ENCODE measurements at places on chromosomes 12 and 14.

- no peak for DNase-seq
Observed at GRCh38 chr12:114006482-114007425, 40.6 kb upstream of the RBM19 start.

DNA sequence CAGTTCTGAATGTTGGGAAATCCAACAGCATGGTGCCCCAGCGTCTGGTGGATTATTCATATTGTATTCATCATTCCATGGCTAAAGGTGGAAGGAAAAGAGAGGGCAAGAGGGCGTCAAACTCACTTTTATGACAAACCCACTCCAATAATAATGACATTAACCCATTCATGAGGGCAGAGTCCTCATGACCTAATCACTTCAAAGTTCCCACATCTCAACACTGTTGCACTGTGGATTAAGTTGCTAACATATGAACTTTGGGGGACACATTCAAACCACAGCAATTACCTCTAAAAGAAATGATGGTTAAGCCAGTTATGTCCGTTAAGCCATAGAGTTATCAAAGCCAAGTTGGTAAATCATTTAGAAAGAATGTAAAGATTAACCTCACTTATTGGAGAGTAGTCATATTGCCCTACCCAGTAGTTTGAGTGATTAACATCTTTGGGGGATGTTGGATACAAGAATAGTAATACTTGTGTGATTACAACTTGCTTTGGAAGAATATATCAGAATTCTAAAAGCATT lies 212.4 kb upstream of the FLRT2 start:
- DNase-seq: no peak

- no peak for DNase-seq
Observed at GRCh38 chr14:100474196-100474595, 113.0 kb downstream of the BEGAIN start.

DNA sequence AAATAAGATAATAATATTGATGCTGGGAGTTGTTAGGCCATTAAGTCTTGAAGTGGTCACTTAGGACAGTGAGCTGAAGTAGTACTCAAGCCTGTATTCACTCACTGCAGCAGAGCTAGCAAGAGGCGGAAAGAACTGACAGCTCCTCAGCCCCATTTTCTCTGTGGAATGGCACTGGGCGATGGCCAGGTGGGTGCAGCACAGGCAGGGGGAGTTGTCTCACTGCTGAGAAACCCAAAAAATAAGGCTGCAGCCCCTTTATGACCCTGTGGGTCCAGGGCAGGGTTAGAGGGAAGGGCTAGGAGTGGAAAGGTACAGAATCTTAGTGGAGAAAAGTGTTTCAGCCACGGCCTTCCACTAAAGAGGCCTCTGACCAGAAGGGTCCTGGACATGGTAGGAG lies 35.5 kb downstream of the PDZRN4 start:
- DNase-seq: no peak

- no peak for DNase-seq
Observed at GRCh38 chr14:62420847-62421246, 624.4 kb downstream of the KCNH5 start.

DNA sequence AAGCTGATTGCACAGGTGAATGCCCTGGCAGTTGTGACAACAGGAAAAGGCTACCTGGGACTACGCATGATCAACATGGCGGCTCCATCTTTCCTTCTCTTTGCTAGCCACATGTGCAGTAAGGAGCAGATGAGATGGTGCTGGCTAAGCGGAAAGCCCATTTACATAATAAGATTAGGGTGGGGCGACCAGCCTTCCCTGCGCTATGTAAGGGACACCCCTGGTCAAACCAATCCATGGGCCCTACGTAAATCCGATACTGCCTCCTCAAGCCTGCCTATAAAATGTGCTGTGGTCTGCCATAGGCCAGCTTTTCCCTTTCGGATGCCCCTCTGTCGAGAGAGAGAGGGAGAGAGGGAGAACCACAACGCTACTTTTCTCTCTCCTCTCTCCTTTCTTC lies 31.0 kb upstream of the BTG1 start:
- no peak for DNase-seq

DNA sequence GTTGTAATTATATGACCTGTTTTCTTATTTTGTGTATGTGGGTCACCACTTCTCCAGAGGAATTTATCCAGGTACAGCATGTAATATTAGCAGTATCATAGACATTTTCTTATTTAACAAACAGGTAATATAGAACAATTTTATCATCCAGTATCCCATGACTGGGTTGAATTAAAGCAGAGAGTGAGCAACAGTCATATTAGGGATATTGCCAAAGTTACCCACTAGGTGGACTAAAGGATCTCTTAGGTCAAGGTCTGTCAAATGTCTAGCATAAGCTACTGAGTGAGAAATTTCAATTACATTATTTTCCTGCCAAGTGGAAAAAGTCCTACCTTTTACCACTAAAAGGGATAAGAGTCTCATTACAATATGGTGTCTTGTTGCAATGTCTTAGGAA lies 62.1 kb upstream of the TRIM9 start:
- peak; percentile 21 for DNase-seq

DNA sequence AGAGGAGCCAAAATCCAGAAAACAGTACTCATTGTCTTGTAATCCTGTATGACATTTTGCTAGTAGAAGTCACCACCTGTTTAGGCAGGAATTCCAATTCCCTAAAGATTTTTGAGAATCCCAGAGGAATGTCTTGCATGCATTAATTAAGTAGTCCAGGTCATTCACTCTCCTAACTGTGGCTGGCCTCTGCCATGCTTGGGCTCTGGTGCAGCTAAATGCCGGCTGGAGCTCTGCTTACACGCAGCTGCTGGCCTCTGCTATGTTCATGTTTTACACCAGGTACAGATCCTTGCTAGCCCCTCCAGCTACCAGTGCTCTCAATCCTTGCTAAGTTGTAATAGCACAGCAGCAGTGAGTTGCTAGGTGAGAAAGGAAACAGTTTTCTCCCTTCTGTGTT lies 16.3 kb upstream of the HIF1A start:
- DNase-seq: no peak

- no peak for DNase-seq
Observed at GRCh38 chr12:101743724-101744472, 4.6 kb upstream of the SYCP3 start.
